ENCODE measurements at places on chromosomes 12 and 14. TPM values are rescaled to one million over a fixed set of nuclear protein-coding genes. Genes with fewer than 3 reads are reported as not detected.

Gene STAC3
- 3.9 TPM for total RNA-seq

DNA sequence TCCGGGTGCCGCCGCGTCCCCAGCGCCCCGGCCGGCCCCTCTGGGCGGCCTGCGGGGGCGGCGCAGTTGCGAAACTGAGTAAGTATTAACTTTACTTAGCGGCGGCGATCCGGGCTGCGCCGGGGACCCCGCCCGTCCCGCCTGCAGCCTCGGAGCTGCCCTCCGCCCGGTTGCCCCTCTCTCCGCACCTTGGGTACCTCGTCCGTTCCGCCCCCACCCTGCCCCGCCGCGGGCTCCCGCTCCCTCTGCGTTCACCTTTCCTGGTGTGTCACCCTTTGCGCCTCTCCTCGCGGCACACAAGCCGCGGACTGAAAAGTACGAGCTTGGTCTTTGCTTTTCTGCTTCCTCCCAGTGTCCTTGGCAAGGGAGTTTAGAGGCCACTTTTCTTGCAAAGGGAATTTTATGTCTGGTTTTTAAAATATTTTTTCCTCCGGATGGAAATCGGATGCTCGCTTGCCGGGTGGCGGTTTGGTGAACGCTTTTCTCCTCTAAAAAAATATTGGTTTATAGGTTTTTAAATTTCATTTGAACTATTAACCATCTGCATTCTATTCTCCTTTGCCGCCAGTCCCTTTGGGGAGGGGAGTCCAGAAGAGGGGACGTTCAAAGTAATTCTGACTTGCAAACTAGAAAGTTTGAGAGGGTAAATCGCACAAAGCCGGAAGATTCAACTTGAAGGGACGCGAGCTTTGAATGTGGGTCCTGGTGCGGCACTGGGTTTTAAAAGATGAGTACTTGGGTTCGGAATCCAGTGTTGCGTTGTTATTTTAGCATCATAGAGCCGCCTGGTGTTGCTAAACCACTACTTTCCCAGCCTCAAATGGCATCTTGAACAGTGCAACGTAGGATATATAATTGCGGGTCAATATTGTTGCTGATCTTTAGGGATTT, 834 bp downstream of the RASSF8 start:
- no peak for DNase-seq

DNA sequence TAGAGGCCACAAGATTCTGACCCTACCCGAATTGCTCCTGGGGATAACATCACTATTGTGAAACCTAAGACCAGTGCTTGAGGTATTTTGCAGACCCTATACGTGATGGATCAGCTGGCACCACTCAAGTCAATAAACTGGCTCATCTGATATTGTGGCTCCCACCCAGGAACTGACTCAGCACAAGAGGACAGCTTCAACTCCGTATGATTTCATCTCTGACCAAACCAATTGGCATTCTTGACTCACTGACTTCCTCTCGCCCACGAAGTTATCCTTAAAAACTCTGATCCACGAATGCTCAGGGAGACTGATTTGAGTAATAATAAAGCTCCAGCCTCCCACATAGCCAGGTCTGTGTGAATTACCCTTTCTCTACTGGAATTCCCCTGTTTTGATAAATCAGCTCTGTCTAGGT, 1036.1 kb upstream of the TMEM132C start:
- no peak for DNase-seq

Gene RASAL1
- not detected for total RNA-seq

- no peak for DNase-seq
These were observed 18.6 kb downstream of the GSTZ1 start for GRCh38 chr14:77339407-77339806.

- DNase-seq, result no peak
These were observed 47.4 kb upstream of the C14orf180 start for GRCh38 chr14:104532191-104532555.

- no peak for DNase-seq
These were observed 208.0 kb downstream of the SLC41A2 start for GRCh38 chr12:104750061-104750460.

DNA sequence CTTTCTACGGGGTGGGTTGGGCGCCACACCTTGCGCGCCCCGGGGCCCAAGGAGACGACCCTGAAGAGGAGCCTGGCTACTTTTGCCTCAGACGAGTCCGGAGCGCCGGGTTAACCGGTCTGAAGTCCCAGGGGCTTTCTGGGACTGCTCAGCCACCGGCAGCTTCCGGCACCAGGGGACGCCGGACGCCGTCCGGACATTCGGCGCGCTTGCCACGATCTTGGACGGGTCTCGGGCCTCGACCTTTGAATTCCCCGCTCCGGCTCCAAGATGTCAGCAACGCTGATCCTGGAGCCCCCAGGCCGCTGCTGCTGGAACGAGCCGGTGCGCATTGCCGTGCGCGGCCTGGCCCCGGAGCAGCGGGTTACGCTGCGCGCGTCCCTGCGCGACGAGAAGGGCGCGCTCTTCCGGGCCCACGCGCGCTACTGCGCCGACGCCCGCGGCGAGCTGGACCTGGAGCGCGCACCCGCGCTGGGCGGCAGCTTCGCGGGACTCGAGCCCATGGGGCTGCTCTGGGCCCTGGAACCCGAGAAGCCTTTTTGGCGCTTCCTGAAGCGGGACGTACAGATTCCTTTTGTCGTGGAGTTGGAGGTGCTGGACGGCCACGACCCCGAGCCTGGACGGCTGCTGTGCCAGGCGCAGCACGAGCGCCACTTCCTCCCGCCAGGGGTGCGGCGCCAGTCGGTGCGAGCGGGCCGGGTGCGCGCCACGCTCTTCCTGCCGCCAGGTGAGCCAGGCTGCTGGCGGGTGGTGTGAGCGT, at the start of gene ACOT4:
TSS of gene ACOT4 (plus strand) at position 184 of the 760 bp plus-strand sequence. CDS start at position 271, 87 bp downstream.
- peak; percentile 87 for DNase-seq

GRCh38 chr12:16072678-16073077, 161.5 kb downstream of the DERA start:
- DNase-seq, result no peak

Gene LRCOL1
- not detected for total RNA-seq

Gene SLC5A8
- not detected for total RNA-seq

Gene ZDHHC22
- not detected for total RNA-seq

DNA sequence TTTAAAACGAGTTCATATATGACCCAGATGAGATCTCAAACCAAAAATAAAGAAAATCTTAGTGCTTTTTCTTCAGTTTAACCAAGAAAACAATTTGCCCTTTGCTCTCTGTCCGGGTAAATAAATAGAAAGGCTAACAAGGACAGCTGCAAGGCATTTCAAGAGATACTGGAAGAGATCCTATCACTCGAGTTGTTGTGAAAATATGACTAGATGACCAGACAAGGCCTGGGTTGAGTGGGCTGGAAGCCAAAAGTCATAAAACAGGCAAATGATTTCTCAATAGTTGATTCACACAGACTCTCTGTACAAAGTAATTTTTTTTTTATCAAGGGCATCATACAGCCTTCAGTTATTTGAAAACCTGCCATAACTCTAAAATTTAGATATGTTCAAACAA, 55.9 kb upstream of the AVPR1A start:
- DNase-seq, result no peak

GRCh38 chr12:5064913-5065490, 21.3 kb downstream of the KCNA5 start:
- no peak for DNase-seq

- DNase-seq, result no peak
These were observed 190.6 kb downstream of the ITPR2 start for GRCh38 chr12:26642361-26642760.

DNA sequence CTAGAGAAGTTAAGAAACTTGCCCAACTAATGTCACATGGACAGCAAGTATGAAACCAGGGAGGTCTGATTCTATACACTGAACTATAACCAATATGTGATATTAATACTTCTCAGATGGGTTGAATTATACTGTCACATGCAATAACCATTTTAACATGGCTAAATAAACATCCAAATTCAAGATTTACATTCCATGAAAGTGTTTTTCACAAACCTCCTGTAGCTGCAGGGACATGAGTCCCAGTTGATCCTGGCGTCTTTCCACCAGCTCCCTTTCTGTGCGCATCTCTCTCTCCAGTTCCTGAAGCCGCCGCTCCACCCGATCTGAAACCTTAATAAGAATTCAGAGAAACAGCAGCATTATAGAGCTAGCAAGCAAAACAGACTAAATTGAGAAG, 79.0 kb downstream of the CEP128 start:
- no peak for DNase-seq

GRCh38 chr12:3453206-3453989, 37.6 kb upstream of the PRMT8 start:
- DNase-seq, result no peak

DNA sequence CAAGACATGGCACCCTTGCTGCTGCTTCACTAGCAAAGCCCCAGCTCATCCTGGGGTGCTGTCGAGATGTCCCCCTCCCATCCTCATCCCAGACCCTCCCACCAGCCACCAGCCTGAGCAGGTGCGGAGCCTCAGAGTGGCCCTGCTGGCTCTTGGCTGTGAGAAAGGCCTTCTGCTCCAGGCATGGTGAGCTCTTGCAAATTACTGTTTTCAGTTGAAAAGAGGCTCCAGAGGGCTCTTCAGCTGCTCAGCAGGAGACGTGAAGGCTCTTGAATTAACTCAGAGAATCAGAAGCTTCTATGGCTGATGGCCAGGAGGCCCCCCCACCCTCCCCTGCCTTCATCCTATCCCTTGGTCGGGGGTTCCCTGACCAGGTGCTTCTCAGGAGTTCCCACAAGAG, 44.1 kb downstream of the WSCD2 start:
- no peak for DNase-seq

Gene P2RX7
- 4.7 TPM for total RNA-seq

- DNase-seq, result no peak
These were observed 22.8 kb downstream of the CEP170B start for GRCh38 chr14:104887623-104888488.

Gene CFAP54
- 0.71 TPM for total RNA-seq

Gene NKX2-1
- total RNA-seq, result not detected
